ENCODE measurements at places on chromosomes 3 and 15.

- peak; percentile 65 for DNase-seq
Measured at GRCh38 chr3:150703299-150703755, 393 bp downstream of the ERICH6 start.

DNA sequence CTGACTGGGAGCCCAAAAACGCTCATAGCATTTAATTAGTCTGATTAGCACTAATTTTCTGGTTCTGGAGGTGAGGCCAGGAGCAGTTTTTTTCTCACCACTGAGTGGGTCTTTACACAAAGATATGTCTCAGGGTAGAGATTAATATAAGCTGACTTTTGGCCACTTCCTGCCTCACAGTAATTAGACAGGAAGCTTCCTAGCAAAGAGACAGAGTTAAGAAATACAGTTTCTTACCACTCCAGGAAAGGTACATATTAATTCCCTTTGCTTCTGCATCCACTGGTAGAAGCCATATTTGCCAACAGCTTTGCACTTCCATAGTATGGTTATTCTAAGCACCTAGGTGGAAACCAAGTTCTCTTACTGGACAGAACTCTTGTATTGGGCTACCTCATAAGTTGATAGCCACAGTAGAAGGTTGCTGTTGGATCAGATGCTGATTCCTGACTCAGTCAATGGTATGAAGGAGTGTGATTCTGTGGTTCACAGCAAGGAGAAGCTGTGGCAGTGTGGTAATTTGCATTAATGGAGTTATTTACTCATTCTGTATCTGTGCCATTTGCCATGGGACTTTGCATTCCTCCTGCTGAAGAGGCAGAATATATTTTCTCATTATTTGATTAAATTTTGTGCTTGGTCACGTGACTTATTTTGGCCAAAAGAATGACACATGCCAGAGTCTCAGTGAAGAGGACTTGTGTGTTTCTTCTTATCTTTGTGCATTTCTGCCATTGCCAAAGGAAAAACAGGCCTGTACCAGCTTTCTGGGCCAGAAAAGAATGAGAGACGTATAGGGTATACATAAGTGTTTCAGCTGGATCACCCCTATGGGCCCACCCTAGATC is 17.5 kb upstream of the ZBTB20 start:
- no peak for DNase-seq

DNA sequence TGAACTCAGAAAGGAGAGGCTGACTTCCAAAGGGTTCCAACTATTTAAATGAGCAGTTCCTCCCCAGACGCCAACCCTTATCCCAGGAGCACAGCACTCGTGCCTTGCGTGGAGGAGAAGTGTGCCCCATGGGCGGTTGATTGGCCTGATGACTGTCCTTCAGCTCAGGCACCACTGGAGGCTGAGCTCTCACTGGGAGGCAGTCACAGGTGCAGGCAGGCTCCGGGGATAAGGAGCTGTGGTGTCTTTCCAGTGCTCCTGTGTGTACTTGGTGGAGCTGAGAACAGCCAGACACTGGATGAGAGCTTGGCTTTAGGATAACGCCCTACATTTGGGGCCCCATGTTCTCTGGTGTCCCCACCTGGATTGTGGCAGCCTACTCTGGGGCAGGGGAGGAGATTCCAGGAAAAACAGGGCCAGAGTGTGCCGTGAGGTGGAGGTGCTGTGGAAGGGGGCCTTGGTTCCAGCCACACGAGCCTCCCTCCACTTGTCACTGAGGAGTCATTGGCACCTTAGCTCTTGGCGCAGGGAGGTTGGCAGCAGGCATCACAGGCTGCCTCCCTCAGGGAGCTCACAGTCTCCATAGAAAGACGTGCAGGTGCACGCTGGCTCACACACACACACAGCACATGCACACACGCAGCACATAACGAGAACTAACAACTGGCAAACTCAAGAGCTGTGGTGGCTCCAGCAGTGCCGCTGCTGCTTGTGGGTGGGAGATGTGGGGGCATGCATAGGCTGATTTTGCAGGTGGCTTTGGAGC is 22.7 kb upstream of the EPHB3 start:
- no peak for DNase-seq

GRCh38 chr3:18987862-18988447 is 160.4 kb upstream of the KCNH8 start:
- DNase-seq, result no peak

- no peak for DNase-seq
Measured at GRCh38 chr3:194471863-194472262, 14.9 kb downstream of the ATP13A3 start.

- DNase-seq, result no peak
Measured at GRCh38 chr3:124768812-124769211, 38.6 kb downstream of the UMPS start.

DNA sequence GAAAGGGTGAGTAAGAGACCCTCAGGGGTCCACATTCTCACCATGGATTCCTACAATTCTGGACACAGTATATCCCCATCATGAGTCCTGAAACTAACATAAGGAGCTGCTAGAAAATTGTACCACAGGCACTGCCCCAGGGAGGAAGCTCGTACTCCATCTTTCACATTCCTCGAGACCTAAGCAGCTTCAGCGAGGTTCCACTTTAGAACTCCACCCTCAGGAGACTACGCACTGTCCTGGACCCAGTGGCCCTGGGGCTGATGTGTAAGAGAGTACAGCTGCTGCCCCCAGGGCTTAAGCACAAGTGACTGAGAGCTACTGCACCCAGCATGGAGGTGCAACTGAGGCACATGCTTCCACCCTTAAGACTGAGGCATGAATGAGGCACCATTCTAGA is 352.5 kb downstream of the ZNF385D start:
- no peak for DNase-seq

- DNase-seq, result no peak
Measured at GRCh38 chr3:114428044-114428595, 134.3 kb downstream of the TIGIT start.

GRCh38 chr15:87938031-87938430 is 318.5 kb downstream of the NTRK3 start:
- DNase-seq, result no peak

DNA sequence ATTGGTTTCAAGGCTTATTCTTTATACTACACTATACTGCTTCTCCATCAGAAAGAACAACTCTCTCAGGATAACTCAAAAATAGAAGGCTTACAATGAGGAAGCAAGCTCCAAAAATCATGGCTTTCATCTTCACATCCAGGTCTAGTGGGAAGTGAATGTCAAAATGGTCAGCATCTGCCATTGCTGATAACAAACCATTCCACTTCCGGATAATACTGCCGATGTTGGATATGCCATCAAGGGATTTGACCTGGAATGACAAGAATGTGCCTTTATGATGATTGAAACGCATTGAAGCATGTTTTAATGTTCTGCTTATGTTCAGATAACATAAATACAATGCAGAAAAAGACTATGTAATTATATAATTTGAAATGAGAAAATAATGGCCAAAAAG is 34.0 kb upstream of the PLOD2 start:
- no peak for DNase-seq

GRCh38 chr3:128062033-128062745 is 10.0 kb downstream of the SEC61A1 start:
- no peak for DNase-seq

Data from pancreas (tissue), 10 donors.